ENCODE measurements at places on chromosomes 7 and 10. TPM values are rescaled to one million over a fixed set of nuclear protein-coding genes. Genes with fewer than 3 reads are reported as not detected.

NODAL gene
- total RNA-seq, result not detected

CALCR gene
- 0.07 TPM for total RNA-seq

CCDC126 gene
- total RNA-seq, result 9.5 TPM

CYP2C9 gene
- not detected for total RNA-seq

DNA sequence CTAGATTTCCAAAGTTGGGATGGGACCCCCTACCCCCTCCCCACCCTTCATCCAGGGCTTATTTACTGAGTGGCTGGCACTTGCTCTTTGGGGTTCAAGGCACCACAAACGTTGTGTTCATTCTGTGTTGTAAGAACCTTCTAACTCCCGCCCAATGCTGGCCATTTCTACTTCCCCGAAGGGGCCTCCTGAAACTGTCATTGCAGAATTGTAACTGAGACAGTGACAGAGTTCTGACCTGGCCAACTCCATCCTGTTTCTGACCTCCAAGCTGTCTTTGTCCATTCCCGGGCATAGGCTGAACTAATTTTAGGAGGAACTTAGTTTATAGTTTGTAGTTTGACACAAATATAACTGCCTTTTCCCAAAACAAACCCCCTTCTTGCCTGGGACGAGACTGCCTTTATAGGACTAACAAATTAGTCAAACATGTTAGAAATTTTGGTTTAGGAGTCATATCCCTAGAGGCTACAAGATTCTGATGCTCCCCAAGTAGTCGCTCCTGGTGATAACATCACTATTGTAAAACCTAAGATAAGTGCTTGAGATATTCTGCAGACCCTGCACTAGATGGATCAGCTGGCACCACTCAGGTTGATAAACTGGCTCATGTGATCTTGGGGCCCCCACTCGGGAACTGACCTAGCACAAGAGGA lies 34.8 kb upstream of the ZMIZ2 start:
- DNase-seq, result no peak

DNA sequence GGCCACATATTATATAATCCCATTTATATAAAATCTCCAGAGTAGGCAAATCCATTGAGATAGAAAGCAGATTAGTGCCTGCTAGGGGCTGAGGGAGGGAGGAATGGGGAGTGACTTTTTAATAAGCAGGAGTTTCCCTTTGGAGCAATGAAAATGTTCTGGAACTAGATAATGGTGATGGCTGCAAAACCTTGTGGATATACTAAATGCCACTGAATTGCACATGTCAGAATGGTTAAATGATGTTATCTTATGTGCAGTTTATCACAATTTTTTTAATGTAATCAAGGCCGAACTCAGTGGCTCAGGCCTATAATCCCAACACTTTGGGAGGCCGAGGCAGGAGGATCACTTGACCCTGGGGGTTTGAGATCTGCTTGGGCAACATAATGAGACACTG lies 145.5 kb upstream of the AUTS2 start:
- DNase-seq, result no peak

All from neural crest cell (in vitro differentiated cells).